GM12892 (cell line): ENCODE measurements at places on chromosomes 12 and 14.

DNA sequence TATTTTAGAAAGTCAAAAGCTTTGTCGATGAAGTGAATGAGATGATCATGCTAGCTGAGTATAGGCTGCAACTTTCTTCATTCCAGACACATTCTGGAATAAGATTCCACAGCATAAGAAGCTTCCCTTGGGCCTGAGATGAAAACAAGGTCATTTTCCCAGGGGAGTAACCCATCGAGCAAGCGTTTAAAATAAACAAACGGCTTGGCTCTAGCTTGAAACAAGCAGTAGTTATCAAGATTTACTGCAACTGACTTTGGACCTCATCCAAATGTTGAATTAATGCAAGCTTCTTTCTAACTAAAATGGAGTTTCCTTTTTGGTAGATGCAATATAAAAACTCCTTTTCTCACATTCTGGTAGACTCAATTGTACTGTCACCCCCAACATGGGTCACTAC, 23.0 kb downstream of the KCNJ8 start:
- DNase-seq, result no peak

GRCh38 chr12:118398940-118399339, 22.6 kb downstream of the SUDS3 start:
- DNase-seq, result no peak

DNA sequence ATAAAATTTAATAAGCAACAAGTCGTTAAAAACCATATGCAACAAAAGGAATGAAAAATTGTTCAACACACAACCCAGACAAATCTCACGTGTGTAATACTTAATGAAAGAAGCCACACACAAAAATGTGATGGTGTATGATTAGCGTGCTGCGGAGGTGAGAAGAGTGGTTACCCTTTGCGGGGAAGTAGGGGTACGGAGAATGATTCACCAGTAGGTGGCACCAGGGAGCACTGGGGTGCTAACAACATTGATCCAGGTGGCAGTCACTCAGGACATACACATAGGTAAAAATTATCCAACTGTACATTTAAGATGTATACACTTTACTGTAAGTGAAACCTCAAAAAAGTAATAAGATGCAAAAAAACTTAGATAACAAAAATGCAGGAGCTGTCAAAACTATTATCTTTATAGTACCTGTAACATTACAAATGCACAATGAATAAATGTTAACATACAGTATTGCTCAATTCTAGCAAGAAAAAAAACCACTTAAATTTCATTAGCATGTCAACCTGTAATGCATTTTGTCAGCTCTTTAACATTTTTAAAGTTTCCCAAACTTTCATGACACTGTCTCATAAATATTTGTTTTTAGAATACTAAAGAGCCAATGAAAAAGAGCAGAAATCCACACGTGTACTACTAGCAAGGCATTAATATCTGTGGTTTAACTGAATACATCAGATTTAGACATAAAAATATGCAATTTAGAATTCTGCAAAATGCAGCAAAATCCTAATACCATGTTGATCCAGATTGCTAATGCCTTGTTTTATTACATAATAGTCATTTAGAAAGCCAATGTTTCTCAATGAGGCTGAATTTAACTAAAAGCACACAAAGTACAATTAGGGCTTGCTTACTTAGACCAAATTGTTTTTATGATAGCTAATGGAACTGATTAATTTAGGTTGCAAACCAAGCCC, 46.7 kb downstream of the TMCC3 start:
- no peak for DNase-seq

GRCh38 chr12:92034858-92035401, 110.7 kb downstream of the BTG1 start:
- no peak for DNase-seq

DNA sequence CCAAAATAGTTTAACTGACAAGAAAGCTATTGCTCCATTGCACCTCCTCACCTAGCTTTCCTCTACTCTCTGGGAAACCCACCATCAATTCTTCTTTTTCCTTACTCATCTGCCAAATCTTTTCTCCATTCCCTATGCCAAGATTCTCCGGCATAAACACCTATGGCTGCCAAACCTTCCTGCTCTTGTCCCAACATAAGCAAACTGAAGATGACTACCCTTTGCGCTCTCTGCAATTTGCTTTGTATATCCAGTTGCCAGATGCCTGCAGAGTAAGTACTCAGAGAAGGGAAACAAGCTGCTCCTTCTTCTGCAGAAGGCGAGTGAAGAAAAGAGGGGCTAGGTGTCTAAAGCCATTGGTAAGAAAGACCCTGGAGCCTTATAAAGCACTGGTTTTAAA, 11.5 kb downstream of the PTGER2 start:
- no peak for DNase-seq

DNA sequence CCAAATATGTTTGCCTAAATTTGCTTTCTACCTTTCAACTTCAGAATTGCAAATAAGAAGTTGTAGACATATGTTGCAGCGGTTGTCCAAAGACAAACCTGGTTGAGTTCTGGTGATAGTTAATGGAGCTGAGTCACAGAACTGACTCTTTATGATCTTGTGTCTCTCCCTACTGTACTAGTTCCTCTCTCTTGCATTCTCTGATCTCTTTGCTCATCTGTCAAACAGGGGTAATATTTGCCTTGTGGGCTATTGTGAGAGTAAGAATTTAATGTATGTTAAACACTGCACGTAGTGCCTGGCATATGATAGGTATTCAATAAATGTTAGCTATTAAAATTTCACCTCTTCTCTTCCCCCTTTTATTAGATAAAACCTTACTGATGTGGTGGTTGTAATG, 283.5 kb upstream of the RGS6 start:
- DNase-seq, result no peak

DNA sequence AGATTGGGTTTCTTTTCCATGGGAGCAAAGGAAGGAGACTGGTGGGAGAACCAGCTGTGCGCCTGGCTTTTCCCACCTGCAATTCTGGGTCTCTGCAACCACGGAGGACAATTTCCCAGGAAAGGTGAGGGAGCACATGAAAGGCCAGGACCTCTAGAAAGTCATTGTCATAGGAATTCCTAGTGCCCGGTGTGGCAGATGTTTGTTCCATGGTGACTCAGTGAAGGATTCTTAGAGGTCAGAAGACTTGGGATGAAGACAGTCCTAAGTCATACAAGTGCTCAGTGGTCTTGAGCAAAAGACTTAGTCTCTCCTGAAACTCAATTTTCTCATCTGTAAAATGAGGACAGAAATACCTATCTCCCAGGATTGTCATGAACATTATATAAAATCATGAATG, 51.3 kb downstream of the KCNA5 start:
- no peak for DNase-seq

- DNase-seq, result no peak
These were observed 95.7 kb downstream of the SCN8A start for GRCh38 chr12:51686727-51687126.

GRCh38 chr14:34722723-34723545, 8.5 kb upstream of the CFL2 start:
- DNase-seq, result peak; percentile 43

- no peak for DNase-seq
These were observed 9.4 kb downstream of the ARID4A start for GRCh38 chr14:58307597-58308316.

- DNase-seq, result no peak
These were observed 159.8 kb upstream of the LRIG3 start for GRCh38 chr12:59080101-59080500.

- DNase-seq, result no peak
These were observed 50.1 kb downstream of the ZDHHC17 start for GRCh38 chr12:76813972-76814371.

- no peak for DNase-seq
These were observed 620.7 kb downstream of the AACS start for GRCh38 chr12:125685915-125686314.

DNA sequence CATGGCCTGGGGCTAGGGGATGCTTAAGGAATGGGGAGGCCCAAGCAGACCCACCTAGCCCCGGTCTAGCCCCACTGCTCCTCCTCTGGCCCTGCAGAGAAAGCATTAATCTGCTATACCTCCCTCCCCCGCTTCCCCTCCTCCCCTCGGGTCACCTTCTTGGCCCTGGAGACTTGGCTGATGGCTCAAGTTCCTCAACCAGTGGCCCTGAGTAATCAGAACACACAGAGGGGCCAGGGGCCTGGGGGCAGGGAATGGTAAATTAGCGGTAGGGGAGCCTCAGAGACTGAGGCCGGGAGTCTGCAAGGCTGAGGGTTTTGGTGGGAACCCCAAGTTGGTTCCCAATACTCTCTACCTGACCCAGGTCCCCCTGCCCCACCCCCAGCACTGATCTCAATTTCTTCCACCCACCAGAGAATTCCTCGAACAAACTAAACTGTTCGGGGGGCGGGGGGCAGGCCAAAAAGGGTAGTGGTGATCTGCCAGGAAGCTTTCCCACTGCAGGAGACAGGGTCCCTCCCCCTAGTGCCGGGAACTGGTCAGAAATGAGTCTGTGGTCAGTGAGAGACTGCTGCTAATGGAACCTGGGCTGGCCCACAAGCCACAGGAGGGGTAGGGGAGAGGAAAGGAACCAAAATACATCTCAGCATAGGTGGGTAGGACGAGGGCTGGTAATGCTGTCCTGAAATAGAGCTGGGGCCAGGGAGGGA, 12.8 kb upstream of the SMARCD1 start:
- no peak for DNase-seq

- no peak for DNase-seq
These were observed 270.6 kb downstream of the PAWR start for GRCh38 chr12:79420146-79420618.

- no peak for DNase-seq
These were observed 7.6 kb downstream of the SUSD6 start for GRCh38 chr14:69619012-69619411.

DNA sequence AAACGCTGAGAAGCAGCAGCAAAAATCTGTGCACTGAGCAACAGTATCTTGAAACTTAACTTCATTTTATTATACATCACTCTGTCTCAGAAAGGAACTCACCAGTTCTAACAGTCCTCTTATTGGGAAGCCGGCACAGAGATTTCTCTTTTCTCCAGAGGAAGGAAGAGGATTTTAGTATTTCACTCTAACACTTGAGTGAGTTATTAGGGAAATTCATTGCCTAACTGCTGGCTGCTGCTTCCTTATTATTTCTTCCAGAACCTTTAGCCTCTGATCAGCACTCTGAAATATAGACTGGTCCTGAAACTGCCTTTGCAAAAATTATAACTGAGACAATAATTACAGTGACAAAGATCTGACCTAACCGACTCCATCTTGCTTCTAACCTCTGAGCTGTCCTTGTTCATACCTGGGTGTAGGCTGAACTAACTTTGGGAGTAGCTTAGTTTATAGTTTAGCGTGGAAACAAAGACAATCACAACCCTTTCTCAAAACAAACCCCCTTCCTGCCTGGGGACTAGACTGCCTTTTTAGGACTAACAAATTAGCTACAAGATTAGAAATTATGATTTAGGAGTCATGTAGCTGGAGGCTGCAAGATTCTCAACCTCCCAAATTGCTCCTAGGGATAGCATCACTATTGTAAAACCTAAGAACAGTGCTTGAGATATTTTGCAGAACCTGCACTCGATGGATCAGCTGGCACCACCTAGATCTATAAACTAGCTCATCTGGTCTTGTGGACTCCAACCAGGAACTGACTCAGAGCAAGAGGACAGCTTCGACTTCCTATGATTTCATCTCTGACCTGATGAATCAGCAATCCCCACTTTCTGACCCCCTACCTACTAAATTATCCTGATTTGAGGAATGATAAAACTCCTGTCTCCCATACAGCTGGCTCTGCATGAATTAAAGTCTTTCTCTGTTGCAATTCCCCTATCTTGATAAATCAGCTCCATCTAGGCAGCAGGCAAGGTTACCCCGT, 117.5 kb downstream of the DYRK2 start:
- DNase-seq, result no peak

GRCh38 chr14:87686746-87687145, 306.2 kb downstream of the GALC start:
- no peak for DNase-seq

DNA sequence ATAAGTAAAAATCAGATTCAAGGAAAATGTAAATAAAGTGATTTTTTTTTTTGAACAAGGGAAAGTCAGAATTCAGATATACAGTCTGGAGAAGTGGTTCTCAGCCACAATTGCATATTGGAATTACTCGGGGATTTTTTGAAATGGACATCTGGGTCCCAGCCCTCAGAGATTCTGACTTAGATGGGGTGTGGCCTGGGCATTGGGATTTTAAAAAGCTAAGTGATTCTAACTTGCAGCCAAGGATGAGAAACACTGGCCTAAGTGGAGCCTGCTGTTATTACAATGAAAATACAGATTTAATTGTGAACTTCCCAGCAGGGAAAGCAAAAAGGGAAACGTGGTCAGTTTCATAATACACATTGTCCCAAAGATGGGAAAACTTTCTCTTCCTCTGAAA, 273.8 kb downstream of the TTC8 start:
- DNase-seq, result no peak

DNA sequence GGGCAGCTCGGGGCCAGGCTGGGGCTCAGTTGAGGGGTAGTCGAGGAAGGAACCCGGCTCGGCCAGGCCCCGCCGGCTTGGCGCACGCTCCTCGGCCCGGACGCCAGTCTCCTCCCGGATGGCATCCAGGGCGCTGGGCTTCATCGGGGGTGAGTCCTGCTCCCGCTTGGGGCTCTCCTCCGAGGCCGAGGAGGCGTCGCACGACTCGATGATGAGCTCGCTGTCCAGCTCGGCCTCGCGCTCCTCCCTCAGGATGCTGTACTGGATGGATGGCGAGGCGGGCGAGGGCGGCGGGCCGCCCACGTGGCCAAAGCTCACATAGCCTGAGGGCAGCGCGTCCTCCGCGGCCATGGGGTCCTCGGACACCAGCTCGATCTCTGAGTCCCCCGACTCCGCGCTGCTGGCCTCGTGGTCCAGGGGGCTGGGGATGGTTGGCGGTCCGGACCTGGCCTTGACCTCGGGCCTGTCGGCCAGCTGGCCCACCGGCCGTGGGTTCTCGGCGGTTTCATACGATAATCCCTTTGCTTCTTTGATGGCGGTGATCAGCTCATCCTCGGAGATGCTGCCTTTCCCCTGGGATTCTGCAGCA, 143.4 kb downstream of the RTN1 start:
- DNase-seq, result no peak

DNA sequence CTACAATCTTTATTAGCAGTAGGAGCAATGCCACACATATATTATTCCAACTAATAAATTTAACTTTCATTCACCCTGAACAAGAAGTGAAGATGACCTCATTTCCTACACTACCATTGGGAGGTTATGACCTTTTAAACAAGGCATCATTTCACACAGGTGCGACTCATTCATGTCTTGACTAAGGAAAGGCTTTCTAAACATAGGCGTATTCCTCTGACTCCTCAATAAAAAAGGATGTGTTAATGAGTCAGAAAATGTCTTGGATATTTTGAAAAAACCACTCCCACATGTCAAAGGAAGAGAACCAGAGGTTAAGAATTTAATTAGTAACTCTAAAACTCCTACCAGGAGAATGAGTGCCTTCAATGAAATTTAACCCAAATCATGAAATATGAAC, 115.2 kb downstream of the PRICKLE1 start:
- no peak for DNase-seq

DNA sequence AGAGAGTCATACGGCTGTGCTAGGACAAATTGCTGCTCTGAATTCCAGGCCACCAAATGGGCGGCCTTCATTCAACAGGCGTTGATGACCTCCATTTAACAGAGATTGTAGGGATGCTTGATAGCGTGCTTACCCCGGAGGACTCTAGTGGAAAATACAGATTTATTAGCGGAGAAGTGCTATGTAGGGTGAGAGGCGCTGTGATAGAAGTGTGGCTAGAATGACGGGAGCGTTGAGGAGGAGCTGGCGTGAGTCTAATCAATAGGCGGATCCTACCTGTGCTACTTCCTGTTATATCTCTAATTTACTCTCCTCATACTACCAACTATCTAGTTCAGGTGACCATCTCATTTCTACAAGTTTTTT, 668 bp downstream of the MRPS35 start:
- DNase-seq, result no peak
